Caco-2 (cell line): ENCODE measurements at places on chromosomes 1 and 21. TPM values are rescaled to one million over a fixed set of nuclear protein-coding genes. Genes with fewer than 3 reads are reported as not detected.

TMEM81 gene
- 3.3 and 4.3 TPM in 2 replicates for total RNA-seq

RNU1-3 gene
- total RNA-seq, result 1,622 and 1,638 TPM in 2 replicates

VASH2 gene
- total RNA-seq, result 2.9 and 3.2 TPM in 2 replicates

ILDR2 gene
- total RNA-seq, result 0.98 and 1.2 TPM in 2 replicates

KIF26B gene
- 4.9 and 6.2 TPM in 2 replicates for total RNA-seq

SELE gene
- not detected in 2 replicates for total RNA-seq

SYTL1 gene
- total RNA-seq, result 11.0 and 11.2 TPM in 2 replicates

ARMH1 gene
- 0.37 TPM in 1 of 2 replicates, not detected in the other for total RNA-seq

DNA sequence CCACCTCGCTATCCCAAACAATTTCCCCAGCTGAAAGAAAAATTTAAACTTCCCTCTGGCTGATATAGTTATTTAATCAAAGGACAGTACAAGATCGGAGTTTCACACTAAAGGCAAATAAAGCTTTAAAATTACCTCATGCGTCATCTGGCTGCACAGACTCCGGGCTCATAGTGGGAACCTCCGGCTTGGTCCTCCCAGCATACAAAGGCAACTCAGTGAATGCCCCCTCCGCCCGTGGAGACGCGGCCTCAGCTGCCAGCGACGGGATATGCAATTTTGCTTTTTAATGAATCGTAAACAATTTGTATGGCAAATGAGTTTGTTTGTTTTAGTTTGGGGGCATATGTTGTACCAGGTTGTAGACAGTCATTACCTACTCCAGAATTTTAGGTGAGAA, 214.6 kb upstream of the NFIA start:
- no peak for DNase-seq
- H3K27ac ChIP-seq, result no peak overlapping the region
- no peaks in the 10 kb centered on the region for H3K36me3 ChIP-seq
- H3K27me3 ChIP-seq, result no peaks in the 10 kb centered on the region
- no peak overlapping the region for H3K4me3 ChIP-seq

DNA sequence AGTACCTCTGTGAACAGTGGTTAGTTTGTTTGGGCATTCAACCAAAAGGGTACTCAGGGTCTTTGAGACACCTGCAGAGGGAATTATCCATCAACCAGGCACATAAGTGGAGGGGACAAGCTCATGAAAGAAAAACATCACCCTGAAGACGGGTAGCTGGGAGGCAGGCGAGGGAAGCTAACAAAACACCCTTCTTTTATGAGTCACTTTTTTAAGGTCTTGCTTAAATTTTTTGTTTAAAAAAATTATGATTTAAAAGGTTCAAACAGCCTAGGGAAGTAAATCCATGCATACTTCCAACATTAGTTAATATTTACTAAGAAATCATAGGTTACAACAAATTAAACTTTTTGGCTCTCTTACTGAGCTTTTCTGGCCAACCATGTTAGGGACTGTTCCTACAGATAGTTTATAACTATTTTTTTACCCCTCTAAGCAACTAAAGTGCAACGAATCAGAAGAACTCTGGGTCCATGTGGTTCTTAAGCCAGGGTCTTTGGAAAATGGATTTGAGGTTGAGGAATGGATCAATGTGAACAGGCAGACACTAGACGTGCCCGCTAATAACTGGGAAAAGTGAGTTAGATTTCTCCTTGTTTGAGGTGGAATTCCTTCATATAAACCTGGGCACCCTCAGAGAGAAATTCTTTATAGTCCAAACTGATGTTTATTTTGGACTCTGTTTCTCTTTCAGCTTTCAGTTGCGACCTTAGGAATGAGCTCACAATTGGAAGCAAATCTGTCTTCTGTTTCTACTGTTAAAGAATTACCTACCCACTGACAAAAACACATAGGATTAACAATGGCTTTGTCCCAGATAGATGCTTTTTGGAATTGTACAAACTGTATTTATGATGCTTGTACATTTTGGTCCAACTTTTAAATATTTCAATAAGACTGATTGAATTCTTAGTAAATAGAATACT, 123.0 kb downstream of the LYPLAL1 start:
- no peaks in the 10 kb centered on the region for H3K27me3 ChIP-seq
- DNase-seq, result no peak
- H3K4me3 ChIP-seq, result no peak overlapping the region
- H3K4me1 ChIP-seq, result peaks cover 11% of the 10 kb centered on the region

DNA sequence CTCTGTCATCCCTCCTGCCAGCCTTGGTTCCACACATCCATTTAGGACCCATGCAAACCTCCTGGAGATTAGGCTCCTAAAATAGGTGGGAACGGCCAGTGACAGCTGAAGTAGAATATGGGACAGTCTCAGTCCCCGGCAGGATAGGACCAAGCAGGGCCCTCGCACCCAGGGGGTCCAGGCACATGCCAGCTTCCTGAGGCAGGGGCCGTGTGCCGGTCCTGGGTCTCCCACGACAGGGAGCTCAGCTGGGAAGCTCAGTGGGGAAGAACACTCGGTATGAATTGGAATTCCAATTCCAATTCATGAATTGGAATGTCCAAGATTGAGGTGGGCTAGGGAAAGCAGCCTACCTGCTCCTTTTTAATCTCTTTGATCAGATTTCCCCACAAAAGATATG, 9.8 kb downstream of the MUL1 start:
- H3K4me3 ChIP-seq, result no peak overlapping the region
- no peak overlapping the region for H3K27ac ChIP-seq
- no peaks in the 10 kb centered on the region for H3K27me3 ChIP-seq
- DNase-seq, result no peak
- no peaks in the 10 kb centered on the region for H3K4me1 ChIP-seq

DNA sequence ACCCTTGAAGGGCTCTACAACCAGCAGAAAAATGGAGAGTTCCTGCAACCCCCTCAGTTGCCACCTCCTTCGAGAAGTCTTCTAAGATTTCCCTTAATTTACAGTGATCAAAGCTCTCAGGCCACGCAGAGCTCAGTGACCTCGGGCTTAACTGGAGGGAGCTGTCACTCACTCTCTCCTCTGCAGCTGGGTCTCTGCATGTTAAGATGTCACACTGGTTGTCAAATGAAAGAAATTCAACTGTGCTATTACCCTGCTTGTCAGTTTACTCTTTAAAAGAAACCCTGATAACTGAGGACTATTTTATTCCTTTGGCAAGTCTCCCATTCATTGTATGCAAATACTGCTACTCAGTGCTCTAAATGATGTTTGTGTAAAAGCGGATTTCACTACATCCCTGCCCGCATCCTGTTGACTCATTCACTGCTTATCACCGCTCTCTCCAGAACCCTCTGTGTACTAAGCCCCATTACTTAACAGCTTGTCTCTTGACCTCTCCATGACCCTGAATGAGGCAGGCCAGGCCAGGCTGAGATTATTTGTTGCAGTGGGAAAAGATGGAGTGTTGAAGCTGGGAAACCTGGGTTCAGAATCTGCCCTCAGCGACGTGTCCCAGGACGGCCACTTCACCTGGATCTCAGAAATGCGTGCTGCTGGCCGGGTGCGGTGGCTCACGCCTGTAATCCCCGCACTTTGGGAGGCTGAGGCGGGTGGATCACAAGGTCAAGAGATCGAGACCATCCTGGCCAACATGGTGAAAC, 13.7 kb downstream of the DHRS3 start:
- H3K27me3 ChIP-seq, result no peaks in the 10 kb centered on the region
- peaks cover 4% of the 10 kb centered on the region for H3K36me3 ChIP-seq
- H3K4me3 ChIP-seq, result no peak overlapping the region
- peaks cover 52% of the 10 kb centered on the region for H3K4me1 ChIP-seq
- peak overlapping the region; percentile 59 for H3K27ac ChIP-seq

- H3K4me3 ChIP-seq, result no peak overlapping the region
- no peaks in the 10 kb centered on the region for H3K27me3 ChIP-seq
- no peak overlapping the region for H3K27ac ChIP-seq
Measured at GRCh38 chr21:34962136-34962535, 87.0 kb downstream of the RUNX1 start.

- no peak for DNase-seq
- no peaks in the 10 kb centered on the region for H3K36me3 ChIP-seq
- peaks cover 32% of the 10 kb centered on the region for H3K4me1 ChIP-seq
- no peaks in the 10 kb centered on the region for H3K27me3 ChIP-seq
- no peak overlapping the region for H3K4me3 ChIP-seq
Measured at GRCh38 chr21:31894457-31894856, 21.6 kb downstream of the HUNK start.

DNA sequence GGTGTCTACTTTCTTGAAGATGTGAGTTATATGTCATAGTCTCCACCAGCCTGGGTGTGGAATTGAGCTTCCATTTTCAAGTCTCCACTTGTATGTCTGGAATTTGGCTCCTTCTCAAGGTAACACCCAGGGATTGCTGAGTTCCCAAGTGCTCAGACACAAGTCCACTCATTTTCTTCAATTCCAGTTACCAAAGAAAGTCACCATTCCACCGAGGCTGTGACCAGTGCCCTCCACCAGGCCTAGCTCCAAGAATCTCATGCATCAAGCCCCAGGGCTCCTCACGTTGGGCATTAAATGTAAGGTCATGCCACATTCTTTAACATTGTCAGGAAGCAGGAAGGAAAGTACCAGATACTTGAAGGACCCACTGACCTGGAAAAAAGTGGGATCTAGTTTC, 2.4 kb upstream of the RAB4A start:
- H3K27ac ChIP-seq, result no peak overlapping the region
- peaks cover 1% of the 10 kb centered on the region; the same call in 1 of the 2 replicates for H3K36me3 ChIP-seq
- no peak overlapping the region for H3K4me3 ChIP-seq
- H3K4me1 ChIP-seq, result peaks cover 17% of the 10 kb centered on the region
- no peak for DNase-seq

DNA sequence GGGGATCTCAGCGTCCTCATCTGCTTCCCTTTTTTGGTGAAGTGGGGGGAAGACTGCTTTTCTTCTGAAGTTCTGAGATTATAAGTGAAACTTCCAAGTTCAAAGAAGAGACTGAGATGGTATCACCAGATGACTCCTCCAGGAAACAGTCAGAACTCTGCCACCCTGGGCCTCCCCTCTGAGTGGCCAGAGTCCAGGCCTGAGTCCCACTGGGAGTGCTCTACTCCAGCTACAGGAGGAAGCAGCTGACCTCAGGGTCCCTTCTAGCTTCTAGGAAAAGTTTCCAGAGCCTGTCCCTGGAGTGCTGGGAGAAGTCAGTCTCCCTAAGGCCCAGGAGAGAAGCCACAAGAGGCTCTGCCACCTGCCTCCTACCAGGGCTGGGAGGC, 104.7 kb downstream of the CASZ1 start:
- peaks cover 11% of the 10 kb centered on the region for H3K4me1 ChIP-seq
- no peaks in the 10 kb centered on the region for H3K36me3 ChIP-seq
- H3K27ac ChIP-seq, result no peak overlapping the region
- H3K27me3 ChIP-seq, result no peaks in the 10 kb centered on the region
- H3K4me3 ChIP-seq, result no peak overlapping the region

GRCh38 chr1:65959896-65960567, 167.3 kb downstream of the PDE4B start:
- H3K36me3 ChIP-seq, result no peaks in the 10 kb centered on the region
- H3K27me3 ChIP-seq, result no peaks in the 10 kb centered on the region
- H3K4me1 ChIP-seq, result no peaks in the 10 kb centered on the region
- no peak for DNase-seq
- H3K4me3 ChIP-seq, result no peak overlapping the region
- H3K27ac ChIP-seq, result no peak overlapping the region

DNA sequence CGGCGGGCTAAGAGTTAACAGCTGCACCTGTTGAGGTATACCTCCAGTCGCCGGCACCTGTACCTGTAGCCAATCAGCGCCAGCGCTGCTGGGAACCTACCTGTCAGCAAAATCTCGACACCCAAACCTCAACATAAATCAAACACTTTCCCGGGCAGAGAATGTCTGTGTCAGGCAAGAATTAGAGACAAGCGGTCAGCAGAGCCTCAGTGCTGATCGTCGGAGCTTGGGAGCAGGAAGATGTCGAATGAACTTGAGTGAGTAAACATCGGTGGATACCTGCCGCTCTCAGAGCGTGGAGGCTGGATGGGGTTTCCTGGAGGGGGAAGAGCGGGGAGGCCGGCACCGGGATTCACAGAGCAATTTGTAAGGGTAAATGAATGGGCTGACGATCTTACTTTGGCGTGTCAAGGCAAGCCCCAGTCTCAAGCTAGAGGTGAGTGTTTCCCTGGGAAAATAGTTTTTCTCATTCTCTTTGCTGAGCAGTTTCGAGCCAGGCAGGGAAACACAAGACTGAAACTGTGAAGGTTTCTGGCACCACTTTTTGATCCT, at the start of gene GRHL3:
GRHL3 (plus strand) TSS at position 46 of the 552 bp plus-strand sequence; CDS start at position 241, 195 bp downstream.
- DNase-seq, result peak; percentile 81
- H3K27ac ChIP-seq, result peak within 1 kb of the TSS; percentile 3
- peak within 1 kb of the TSS; percentile 25 for H3K4me3 ChIP-seq
- no peaks in the 10 kb centered on the region; the same call in 1 of the 2 replicates for H3K4me1 ChIP-seq

- no peak overlapping the region for H3K27ac ChIP-seq
- H3K4me1 ChIP-seq, result no peaks in the 10 kb centered on the region
- DNase-seq, result no peak
- H3K4me3 ChIP-seq, result no peak overlapping the region
Measured at GRCh38 chr1:163170975-163171676, 31.6 kb downstream of the RGS5 start.

DNA sequence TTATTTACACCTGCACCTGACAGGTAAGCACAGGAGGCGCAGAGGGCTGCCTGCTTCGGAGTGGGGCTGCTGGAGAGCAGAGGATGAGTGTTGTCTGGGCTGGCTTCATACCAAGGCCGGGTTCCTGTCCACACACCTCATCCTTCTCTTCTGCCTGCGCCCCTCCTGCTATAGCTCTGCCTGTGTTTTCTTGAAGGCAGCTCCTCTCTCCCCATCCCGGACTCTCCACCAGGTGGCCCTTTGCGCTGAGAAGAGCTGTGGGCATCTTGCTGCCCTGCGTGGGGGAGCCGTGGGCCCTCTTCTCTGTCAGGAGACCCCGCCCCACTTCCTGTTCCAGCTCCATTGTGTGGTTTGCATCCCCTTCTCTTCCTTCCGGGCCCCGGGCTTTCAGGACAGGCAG, 35.0 kb downstream of the ARHGEF10L start:
- H3K4me3 ChIP-seq, result no peak overlapping the region
- no peaks in the 10 kb centered on the region for H3K27me3 ChIP-seq
- H3K27ac ChIP-seq, result peak overlapping the region; percentile 65
- H3K4me1 ChIP-seq, result peaks cover 34% of the 10 kb centered on the region

- H3K4me3 ChIP-seq, result peak overlapping the region; percentile 55
- no peak for DNase-seq
- H3K27ac ChIP-seq, result peak overlapping the region; percentile 100
Measured at GRCh38 chr1:156747742-156748669, 3.5 kb downstream of the HDGF start.

GRCh38 chr1:247855911-247856310, 1.1 kb upstream of the TRIM58 start:
- H3K4me3 ChIP-seq, result no peak overlapping the region
- no peak for DNase-seq
- H3K27me3 ChIP-seq, result no peaks in the 10 kb centered on the region

DNA sequence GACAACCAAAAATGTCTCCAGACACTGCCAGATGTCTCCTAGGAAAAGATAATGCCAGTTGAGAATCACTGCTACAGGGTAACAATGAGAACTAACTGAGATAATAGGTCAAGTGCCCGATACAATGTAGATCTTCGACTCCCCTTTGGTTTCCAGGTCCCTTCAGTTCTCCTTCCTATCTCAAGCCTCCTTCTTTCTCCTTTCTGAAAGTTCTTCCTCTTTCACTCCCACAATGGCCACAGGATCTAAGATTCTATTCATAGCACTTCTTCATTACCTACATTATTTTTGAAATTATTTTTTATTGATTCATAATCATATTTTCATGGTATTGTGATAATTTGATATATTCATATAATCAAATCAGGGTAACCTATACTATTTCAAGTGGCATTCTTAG, 6.3 kb downstream of the PFDN2 start:
- DNase-seq, result no peak
- H3K4me1 ChIP-seq, result no peaks in the 10 kb centered on the region; the same call in 1 of the 2 replicates
- 0 out of 2 replicates have a peak, but pooled peaks cover 1% of the 10 kb centered on the region for H3K36me3 ChIP-seq
- no peaks in the 10 kb centered on the region for H3K27me3 ChIP-seq
- no peak overlapping the region for H3K27ac ChIP-seq
